PC-9 (cell line): ENCODE measurements at places on chromosomes 7 and 10. TPM values are rescaled to one million over a fixed set of nuclear protein-coding genes. Genes with fewer than 3 reads are reported as not detected.

Gene CCDC3
- 0.13 TPM in 1 of 2 replicates, not detected in the other for total RNA-seq

Gene EMX2
- not detected in 2 replicates for total RNA-seq

Gene ZNF248
- total RNA-seq = 10.7 and 15.1 TPM in 2 replicates

Gene SFTPA2
- not detected in 2 replicates for total RNA-seq

Gene ACBD7
- 5.9 and 8.2 TPM in 2 replicates for total RNA-seq

- no peak for DNase-seq
- no peak overlapping the region for H3K27ac ChIP-seq
- no peaks in the 10 kb centered on the region for H3K27me3 ChIP-seq
- H3K4me1 ChIP-seq = 0 out of 2 replicates have a peak, but pooled peaks cover 5% of the 10 kb centered on the region
- no peak overlapping the region for H3K4me3 ChIP-seq
- no peaks in the 10 kb centered on the region for H3K36me3 ChIP-seq
Measured at GRCh38 chr7:82438521-82438920, 5.1 kb downstream of the CACNA2D1 start.

DNA sequence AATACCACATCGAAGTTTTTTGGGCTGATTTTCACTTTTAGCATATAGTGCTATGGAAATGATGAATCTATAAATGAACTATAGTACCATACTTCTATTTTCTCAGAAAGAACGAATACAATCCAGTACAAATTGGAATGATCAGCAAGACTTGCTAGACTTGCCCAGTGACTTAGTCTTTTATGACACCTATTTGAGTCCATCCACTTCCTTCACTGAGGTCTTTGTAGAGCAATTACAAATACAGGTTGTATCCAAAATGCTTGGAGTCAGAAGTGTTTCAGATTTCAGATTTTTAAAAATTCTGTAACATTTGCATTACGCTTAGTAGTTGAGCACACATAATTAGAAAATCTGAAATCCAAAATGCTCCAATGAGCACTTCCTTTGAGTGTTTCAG lies 104.3 kb downstream of the NRBF2 start:
- peak overlapping the region; percentile 10; the same call in 1 of the 2 replicates for H3K4me3 ChIP-seq
- H3K36me3 ChIP-seq = peaks cover 3% of the 10 kb centered on the region; the same call in 1 of the 2 replicates
- no peaks in the 10 kb centered on the region for H3K27me3 ChIP-seq
- peaks cover 40% of the 10 kb centered on the region for H3K4me1 ChIP-seq
- peak; percentile 71 for DNase-seq

DNA sequence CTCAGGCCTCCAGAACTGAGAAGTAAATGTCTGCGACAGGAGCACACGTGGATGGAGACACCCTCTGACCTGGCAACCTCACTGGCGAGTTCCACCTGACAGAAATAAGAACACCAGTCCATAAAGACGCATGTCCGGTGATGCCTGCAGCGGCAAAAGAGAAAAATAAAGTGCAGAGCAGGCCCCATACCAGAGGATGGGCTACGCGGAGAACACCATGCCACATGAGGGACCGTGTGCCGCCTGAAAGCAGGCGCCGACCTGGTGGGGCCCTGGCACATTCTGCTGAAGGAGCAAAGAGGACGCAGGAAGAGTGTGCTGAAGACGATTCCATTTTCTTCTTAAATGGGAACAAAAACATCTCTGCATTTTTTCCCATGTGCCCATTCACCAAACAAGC lies 105.0 kb downstream of the VIPR2 start:
- no peaks in the 10 kb centered on the region for H3K4me1 ChIP-seq
- H3K27ac ChIP-seq = no peak overlapping the region
- H3K27me3 ChIP-seq = peaks cover 95% of the 10 kb centered on the region
- H3K36me3 ChIP-seq = no peaks in the 10 kb centered on the region

GRCh38 chr7:42395607-42396006 lies 158.6 kb upstream of the GLI3 start:
- H3K4me3 ChIP-seq = no peak overlapping the region
- H3K36me3 ChIP-seq = no peaks in the 10 kb centered on the region
- no peak overlapping the region for H3K27ac ChIP-seq
- no peaks in the 10 kb centered on the region for H3K4me1 ChIP-seq
- peaks cover 45% of the 10 kb centered on the region; the same call in 1 of the 2 replicates for H3K27me3 ChIP-seq

DNA sequence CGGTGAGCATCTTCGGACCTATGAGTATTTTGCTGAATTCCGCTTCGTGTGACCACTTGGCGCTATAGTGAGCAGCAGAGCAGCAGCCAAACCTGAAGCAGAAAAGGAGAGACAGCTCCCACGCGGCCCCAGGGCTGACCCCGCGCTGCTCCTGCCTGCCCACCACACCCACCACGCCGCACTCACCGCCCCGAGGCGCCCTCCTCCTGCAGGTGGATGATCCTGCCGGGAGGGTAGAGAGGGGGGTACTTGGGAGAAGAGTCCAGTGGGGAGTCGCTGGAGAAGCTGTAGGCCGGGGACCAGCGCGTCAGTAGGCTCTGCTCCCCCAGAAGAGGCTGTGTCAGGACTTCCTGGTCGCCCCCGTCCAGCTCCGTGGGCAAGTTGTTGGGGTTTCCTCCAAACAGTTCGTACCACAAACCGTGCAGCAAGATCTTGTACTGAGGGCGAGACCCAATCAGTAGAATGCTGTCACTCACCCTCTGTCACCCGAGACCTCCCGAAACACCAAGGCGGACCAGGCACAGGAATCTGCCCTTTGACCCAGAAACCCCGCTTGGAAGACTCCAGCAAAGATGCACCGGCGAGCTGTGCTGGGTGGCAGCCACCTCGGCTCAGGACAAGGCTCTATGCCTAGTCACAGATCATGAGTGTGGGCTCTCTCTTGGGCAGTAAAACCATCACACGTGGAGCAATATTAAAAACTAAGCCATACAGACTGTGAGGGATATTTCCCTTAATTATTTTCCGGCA lies 37.6 kb downstream of the DAGLB start:
- H3K27ac ChIP-seq = no peak overlapping the region
- no peaks in the 10 kb centered on the region for H3K27me3 ChIP-seq
- DNase-seq = no peak
- peaks cover 24% of the 10 kb centered on the region; the same call in 1 of the 2 replicates for H3K36me3 ChIP-seq
- H3K4me1 ChIP-seq = no peaks in the 10 kb centered on the region

- H3K4me1 ChIP-seq = no peaks in the 10 kb centered on the region
- DNase-seq = no peak
- 0 out of 2 replicates have a peak, but pooled peaks cover 2% of the 10 kb centered on the region for H3K27me3 ChIP-seq
- H3K36me3 ChIP-seq = no peaks in the 10 kb centered on the region
- H3K4me3 ChIP-seq = no peak overlapping the region
- no peak overlapping the region for H3K27ac ChIP-seq
Measured at GRCh38 chr10:63769367-63769766, 248.2 kb downstream of the REEP3 start.

- H3K27ac ChIP-seq = no peak overlapping the region
- no peak for DNase-seq
- no peaks in the 10 kb centered on the region for H3K4me1 ChIP-seq
- no peaks in the 10 kb centered on the region for H3K27me3 ChIP-seq
Measured at GRCh38 chr10:132357286-132358058, 25.5 kb downstream of the LRRC27 start.

- no peaks in the 10 kb centered on the region for H3K4me1 ChIP-seq
- no peaks in the 10 kb centered on the region for H3K36me3 ChIP-seq
- no peaks in the 10 kb centered on the region for H3K27me3 ChIP-seq
- no peak overlapping the region for H3K4me3 ChIP-seq
- no peak for DNase-seq
- H3K27ac ChIP-seq = no peak overlapping the region
Measured at GRCh38 chr7:71783779-71784178, 628.4 kb downstream of the CALN1 start.
